ENCODE measurements at places on chromosomes 11 and 22.

GRCh38 chr11:83272627-83273026 is 13.5 kb downstream of the CCDC90B start:
- DNase-seq, result no peak

DNA sequence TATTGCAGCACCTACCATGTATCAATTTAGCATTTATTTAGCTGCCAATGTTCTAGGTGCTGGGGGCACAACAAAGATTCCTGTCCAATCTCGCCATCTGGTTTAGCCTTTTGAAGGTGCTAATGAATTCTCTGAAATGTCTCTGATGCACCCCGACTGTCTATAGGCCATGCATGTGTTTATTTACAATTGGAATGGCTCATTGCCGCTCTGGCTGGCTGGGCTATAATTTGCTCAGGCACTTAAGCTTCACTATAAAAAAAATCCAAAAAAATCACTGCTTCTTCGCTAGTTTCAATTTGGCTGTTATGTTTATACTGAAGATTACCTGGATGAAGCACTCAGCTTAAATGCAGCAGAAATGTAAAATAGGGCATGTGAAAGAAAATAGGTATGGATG is 115.0 kb upstream of the PAX6 start:
- DNase-seq, result no peak

- peak; percentile 33 for DNase-seq
These were observed 137.0 kb downstream of the ATG16L2 start for GRCh38 chr11:72951193-72951592.

DNA sequence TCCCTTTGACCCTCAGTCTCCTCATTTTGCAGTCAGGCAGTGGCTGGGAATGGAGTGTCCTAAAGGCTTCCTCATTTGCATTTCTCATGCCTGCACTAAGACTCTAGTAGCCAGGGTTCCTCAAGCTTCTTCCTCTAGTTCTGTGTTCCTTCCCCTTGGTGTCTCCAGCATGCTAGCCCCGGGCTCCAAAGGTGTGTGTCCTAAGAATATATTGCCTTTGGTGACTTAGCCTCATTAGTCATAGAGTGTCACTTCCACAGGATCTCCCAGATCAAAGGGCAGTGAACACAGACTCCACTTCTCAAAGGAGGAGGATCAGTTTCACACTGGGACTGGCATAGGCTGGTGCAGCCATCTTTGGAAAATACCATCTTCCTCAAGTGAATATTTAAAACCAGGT is 21.4 kb upstream of the ACER3 start:
- no peak for DNase-seq

DNA sequence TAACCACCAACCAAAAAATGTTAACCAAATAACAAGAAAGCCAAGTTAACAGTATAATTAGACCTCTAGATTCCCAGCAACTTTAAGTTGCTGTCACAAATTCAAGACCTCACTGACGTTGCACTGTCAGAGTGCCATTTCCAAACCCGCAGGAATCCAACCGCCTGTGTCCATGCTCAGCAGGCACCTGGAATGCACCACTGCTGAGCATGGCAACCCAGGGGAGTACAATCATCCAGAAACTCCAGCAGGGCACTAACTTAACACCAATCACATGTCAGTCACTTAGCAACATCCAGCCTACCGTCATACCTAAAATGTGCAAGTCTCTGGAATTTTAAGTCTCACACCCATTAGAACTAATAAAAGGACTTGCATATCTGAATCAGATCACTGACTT is 48.8 kb downstream of the SMCO4 start:
- no peak for DNase-seq

Data from CD4-positive, alpha-beta T cell treated with Interferon gamma for 1 hour (primary cell).